ENCODE measurements at places on chromosomes 13 and 19.

- peak; percentile 75 for DNase-seq
Observed at GRCh38 chr13:48626077-48626449, 27.7 kb upstream of the CYSLTR2 start.

DNA sequence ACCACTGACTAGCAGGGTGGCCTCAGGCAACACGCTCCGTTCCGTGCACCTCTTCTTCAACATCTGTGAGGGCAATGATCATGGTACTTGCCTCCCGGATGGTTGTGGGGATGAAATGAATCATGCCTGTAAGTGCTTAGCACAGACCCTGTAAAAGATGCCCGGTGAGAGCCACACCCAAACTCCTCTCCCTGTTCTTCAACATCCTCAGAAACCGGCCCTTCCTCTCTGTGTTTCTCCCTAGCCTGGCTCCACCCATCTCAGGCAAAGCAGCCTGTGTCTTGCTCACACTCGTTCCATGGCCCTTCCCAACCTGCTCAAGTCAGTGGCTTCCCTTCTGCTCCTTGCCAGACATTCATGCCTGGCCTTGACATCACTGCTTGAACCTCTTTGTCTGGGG is 5.8 kb upstream of the DMKN start:
- no peak for DNase-seq

- peak; percentile 43 for DNase-seq
Observed at GRCh38 chr19:39052243-39052746, 19.9 kb upstream of the FBXO27 start.

DNA sequence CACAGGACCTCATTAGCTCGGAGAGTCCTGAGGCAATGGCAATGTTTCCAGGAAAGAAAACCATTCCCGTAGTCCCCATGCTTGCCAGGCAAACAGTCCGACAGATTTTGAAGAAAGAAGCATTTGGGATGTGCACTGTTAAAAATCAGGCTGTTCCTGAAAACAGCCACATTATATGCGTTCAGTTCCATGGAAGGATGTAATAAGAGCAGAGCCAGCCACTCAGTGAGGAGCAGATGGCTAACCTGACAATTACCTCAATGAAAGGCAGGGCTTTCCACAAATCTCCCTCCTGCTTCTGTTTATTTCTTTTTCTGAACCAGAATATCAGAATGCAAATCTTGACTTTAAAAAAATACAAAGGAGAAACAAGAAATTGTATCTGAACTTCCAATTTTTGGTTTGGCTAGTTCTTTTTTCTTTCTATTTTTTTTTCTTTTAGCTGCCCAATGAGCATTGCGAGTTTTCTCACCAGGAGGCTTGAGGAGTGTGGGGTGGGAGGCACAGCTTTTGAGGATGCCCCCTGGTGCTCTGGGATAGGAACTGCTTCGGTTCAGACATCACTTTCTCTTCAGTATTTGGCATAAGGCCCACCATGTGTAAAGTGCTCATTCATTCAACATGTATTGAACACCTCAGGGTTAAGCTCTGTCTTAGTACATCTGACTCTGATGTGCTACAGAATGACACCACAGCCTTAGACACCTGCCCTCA is 124.2 kb downstream of the TBC1D4 start:
- DNase-seq = peak; percentile 45

- DNase-seq = no peak
Observed at GRCh38 chr19:7605490-7606222, 10.0 kb downstream of the CAMSAP3 start.

DNA sequence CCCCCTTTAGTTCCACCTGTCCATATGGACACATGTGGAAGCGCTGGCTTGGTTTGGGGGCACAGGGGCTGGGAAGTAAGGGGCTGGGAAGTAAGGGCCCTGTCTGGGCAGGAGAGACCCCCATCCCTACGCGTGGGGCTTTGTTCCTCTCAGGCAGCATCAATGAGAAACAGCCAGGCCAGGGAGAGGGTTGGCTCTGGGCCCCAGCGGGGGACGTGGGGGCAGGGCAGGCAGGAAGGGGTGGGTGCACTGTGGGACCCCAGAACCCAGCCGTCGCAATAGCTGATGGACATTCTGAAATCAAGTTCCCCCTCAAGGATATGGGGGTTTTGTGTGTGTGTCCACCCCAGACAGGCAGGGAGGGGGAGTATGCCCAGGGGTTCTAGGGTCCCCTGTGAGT is 1.2 kb downstream of the NCAN start:
- DNase-seq = no peak

- DNase-seq = peak; percentile 34
Observed at GRCh38 chr13:44932850-44933251, 56.4 kb downstream of the NUFIP1 start.

DNA sequence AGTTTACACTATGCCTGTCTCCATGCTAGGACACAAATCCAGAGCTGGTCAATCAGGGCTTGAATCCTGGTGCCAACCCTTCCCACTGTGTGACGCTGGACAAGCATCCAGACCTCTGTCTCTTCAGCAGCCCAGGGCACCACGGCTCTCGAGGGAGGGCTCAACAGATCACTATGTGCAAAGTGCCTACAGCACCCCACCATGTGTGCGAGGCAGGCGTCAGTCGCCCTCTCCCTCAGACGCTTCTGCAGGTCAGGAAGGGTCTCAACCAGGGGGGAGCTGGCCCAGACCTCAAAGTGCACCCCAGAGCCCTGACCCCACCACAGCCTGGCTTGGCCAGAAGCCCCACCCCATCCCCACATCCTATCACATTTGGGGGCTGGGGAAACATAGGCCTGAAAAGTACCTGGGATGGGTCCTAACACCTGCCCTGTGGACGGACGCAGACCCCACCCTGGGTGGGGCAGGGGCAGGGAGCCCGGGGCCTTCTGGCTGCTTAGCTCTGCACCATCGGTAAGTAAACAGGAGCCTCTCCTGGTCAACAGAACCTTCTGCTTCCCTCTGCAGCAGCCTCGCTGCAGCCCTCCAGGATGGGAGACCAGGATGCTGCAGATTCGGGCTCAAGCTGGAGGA is 2.9 kb upstream of the C2CD4C start:
- no peak for DNase-seq

- no peak for DNase-seq
Observed at GRCh38 chr19:41861116-41861768, 1.2 kb downstream of the RPS19 start.

GRCh38 chr19:13207846-13208671 is 57.8 kb downstream of the IER2 start:
- DNase-seq = peak; percentile 94

- DNase-seq = peak; percentile 79
Observed at GRCh38 chr13:94859278-94859691, 146.9 kb upstream of the SOX21 start.

DNA sequence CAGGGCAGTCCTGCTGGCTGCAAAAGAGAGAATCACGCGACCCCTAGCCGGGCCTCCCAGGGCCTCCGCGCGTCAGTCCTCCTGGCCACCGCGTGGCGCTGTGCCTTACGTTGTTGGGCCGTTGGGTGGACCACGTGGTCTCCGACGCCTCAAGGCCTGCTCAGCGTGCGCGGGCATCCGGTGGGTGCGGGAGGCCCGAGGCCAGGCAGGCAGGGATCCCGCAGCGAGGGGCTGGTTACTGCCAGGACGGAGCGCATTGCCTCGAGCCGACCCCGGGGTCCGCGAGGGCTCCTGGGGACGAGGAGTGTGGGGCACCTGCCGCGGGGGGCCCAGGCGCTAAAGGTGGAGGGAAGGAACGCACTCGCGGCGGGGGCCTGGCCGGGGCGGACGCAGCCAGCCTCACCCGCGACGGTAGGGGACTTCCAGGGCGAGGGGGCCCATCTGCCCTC is at the start of gene TDRD12:
TDRD12 (plus strand) TSS at position 157 of the 449 bp plus-strand sequence. CDS start 306 bp downstream, outside the sequence.
- DNase-seq = no peak

DNA sequence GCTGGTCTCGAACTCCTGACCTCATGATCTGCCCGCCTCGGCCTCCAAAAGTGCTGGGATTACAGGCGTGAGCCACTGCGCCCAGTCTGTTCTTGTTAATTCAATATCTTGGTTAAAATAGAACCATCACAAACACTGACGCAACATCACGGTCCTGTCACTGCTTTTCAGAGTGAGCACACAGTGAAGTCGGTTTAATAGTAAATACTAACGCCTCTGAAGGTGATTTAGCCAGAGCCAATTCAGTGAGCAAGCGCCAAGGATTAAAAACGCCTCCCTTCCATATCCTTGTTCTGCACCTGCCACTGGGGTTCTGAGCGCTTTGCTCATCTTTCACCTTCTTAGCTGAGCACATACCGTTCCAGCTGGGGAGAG is 30.3 kb downstream of the LAMP1 start:
- no peak for DNase-seq

DNA sequence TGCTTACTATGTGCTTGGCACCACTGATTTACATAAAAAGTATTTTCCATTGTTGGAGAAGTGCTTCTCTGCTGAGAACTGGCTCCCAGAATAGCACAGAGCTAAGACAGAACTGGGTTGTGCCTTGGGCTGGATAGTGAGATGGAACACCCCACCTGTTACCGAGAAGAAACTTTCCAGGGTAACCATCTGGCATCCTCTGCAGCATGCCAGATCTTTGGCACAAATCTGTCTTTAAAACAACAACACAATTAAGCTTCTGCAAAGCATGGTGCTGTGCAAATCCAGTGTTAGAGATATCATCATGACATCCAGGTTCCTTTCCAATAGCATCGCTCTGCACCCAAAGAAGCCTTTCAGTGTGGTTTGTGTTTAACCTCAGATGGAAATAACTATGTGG is 202.5 kb upstream of the RFC3 start:
- DNase-seq = no peak

DNA sequence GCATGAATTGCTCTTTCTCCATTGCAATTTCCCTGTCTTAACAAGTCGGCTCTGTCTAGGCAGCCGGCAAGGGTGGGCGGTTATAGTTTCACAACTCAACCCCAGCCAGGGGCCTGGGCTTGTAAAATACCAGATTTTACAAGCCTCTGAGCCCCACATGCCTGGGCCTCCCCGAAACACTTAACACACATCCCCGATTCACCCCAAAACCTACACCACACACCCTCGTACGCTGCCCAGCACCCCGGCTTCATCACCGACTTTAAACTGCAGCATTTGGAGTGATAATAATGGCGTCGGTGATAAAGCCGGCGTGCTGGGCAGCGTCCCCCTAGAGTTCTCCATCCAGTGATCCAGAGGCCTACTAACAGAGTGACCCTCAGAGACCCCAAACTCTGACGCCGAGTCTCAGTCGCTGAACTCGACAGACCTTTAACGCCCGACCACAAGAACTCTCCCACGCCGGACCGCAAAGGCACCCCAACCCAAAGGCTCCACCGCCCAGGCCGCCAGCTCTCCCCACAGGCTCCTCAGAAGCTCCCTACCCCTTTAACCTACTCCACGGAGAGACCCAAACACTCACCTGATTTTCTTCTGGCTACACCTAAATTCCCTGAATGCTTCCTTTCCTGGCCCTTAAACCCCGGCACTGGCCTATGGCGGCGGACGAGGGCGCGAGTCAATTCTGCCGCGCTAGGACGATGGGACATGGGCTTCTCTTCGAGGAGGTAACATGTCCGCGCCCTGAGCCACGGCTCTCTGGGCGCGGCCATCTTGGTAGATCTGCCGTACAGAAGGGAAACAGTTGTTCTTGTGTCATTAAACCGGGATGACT is at the start of gene ZNF649:
ZNF649 (minus strand) TSS at position 687 of the 835 bp plus-strand sequence. CDS start 4,910 bp downstream, outside the sequence.
- DNase-seq = peak; percentile 93

DNA sequence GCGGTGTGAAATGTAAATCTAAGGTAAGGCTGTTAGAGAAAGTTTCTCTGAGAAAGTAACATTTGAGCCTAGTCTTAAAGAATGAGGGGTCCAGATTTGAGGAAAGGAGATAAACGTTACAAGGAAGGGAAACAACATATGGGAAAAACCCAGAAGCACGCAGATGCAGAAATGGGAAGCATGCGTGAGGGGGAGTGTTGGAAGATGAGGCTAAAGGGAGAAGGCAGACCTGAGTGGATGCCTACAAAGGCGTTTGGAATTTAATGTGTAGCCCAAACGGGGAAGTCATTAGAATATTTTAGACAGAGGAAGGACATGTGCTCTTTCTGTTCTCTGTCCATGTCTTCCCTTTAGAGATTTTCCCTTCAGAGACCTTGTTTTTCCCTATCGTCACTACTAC is 61.0 kb downstream of the TPT1 start:
- no peak for DNase-seq

- DNase-seq = no peak
Observed at GRCh38 chr19:18053576-18054219, 33.0 kb downstream of the IL12RB1 start.

DNA sequence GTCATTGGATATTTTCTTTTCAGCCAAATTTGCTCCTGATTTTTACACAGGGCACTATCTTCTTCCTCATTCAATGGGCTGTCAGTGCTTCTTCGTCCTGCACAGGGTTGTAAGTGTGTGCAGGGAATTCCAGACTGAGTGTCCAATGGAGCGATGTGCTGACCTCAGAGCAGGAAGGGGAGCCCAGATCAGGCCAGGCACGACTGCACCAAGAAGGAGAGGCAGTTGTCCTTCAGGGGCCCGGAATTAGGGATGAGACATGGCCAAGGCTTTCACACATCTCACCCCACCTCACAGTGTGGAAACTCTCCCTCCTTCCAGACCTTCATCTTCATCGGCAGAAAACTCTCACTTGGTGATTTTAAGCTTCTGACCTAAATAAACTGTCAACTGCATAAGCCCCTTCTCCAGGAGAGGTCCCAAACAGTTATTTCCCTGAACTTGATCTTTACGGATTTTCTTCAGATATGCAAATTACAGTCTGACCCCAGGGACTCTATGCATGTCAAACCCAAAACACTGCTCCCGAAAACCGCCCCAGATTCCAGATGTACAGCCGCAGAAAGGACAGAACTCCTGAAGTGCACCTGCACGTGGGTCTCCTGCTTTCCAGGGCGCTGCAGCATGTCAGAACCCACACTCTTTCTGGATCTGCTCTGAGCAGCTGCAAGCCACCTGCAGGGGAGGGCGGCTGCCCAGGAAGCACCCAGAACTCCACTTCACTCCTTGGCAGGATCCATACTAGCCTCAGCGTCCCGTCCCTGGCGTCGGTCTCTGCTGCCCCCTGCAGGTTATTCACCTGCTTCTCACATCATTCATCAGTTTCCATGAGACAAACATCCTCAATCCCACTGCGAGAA is 625 bp upstream of the ZNF20 start:
- DNase-seq = peak; percentile 89

- no peak for DNase-seq
Observed at GRCh38 chr19:58010507-58010906, 7.9 kb upstream of the ZNF606 start.

DNA sequence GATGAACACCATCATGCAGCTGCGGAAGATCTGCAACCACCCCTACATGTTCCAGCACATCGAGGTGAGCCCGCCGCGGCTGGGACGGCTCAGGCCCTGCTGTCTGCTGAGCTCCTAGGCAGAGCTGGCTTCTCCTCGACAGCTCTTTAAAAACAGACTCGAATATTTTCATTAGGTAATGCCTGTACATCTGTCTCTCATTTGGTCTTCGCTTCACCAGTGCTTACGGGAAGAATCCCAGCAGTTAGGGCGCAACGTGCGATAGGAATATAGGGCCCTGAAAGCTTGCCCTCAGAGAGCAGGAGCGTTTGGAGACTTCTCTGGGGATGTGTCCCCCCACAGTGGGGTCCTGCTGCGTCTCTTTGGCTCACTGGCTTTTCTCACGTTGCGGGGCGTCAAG is 63.8 kb upstream of the LDLR start:
- no peak for DNase-seq

Measured in lung (tissue), 17 donors.